BJ (cell line): ENCODE measurements at places on chromosomes 3 and 15.

GRCh38 chr15:64284042-64284441 lies 71.9 kb downstream of the CSNK1G1 start:
- DNase-seq, result no peak

GRCh38 chr15:59205839-59206622 lies 612 bp upstream of the LDHAL6B start:
- DNase-seq, result no peak

- DNase-seq, result no peak
Observed at GRCh38 chr3:195221876-195222617, 48.9 kb downstream of the XXYLT1 start.

DNA sequence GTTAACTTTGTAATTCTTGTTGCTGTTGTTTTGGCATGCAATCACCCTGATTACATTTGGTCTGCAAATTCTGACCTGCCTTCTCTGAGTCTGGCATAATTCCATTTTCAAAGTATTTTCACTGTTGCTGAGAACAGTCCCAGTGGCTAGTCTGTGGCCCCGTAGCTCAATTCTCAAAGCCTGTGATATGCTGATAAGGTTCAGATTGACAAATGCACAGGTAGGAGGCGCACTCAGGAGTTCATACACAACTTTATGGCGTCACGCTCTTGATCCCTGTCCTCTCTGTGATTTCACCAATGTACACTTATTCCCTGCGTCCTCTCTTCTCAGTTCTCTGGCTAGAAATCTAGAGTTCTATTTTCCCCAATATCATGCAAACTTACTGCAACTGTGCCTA lies 376.6 kb upstream of the SLCO3A1 start:
- no peak for DNase-seq

GRCh38 chr3:115321400-115321805 lies 174.3 kb upstream of the ZBTB20 start:
- DNase-seq, result peak; percentile 58

DNA sequence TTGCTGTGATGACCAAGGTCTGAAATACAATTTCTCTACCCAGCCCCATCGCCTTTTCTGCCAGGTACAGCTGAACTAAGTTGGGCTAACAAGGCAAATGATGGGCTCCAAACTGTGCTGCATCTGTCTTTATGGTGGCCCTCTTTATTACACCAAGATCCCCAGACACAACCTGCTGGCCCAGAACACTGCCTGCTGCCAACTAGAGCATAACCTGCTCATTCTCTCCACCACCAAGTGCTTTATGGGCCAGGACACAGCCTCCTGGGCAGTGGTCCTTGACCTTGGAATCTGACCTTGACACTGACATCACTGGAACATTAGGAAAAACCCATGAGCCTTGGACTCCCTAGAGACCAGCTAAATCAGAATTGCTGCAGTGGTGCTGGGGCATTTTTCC lies 3.3 kb downstream of the LINS1 start:
- no peak for DNase-seq

- DNase-seq, result no peak
Observed at GRCh38 chr3:192090586-192090985, 629.6 kb downstream of the PYDC2 start.

- DNase-seq, result no peak
Observed at GRCh38 chr3:188077160-188077799, 76.7 kb upstream of the LPP start.

GRCh38 chr3:4466741-4467521 lies at the start of gene SUMF1:
SUMF1 (minus strand) TSS chr3:4467269; CDS start chr3:4467245, 24 bp downstream.
- DNase-seq, result peak; percentile 17

- DNase-seq, result no peak
Observed at GRCh38 chr3:197791892-197792647, 1.0 kb downstream of the LRCH3 start.

DNA sequence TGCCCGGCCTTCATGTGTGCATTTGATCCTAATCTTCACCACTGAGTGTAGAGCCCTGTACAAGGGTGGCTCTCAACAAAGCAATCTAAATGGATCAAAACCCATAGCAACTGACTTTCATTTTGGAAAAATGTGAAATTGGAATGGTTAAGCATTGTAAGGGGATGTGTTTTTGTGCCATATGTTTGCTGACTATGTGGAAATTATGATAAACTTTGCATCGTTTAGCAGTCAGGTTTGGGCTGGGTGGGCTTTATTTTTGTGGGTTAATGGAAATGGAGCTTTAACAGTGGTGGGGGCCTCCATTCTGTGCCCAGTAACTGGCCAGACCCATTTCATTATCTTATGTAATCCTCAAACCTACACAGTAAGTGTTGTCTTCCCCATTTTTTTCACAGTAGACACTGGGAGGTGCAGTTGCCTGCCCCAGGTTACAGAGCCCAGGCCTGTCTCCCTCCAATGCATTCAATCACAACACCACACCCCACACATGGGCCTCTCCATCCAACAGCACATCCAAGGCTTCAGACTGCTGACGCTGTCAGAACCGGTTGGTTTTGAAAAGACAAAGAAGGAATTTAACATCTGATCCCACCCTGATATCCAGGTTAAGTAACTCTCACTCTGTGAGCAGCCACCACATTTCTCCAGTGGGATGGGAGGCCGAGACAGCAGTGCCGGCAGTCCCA lies 136.3 kb upstream of the ABHD17C start:
- no peak for DNase-seq

- no peak for DNase-seq
Observed at GRCh38 chr15:41971895-41972252, 483 bp downstream of the EHD4 start.

- no peak for DNase-seq
Observed at GRCh38 chr15:61892140-61892539, 168.1 kb downstream of the VPS13C start.

DNA sequence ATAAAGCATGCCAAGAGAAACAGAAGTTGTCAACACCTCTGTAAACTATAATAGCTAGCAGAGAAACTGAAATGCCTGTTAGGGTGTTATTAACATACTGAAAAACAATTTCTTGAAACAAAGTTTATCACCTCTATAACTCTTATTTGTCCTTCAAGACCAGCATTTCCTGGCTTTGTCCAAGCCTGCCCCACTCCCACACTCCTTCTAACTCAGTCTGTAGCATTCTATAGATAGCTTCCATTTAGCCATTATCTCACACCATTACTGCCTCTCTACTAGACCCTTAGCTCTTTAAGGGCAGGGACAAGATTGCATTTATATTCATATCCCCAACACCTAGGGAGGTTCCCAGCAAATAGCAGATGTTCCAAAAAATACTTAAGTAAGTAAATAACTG lies 36.5 kb downstream of the GK5 start:
- DNase-seq, result no peak

- DNase-seq, result no peak
Observed at GRCh38 chr3:189531271-189531670, 99.9 kb upstream of the TP63 start.

DNA sequence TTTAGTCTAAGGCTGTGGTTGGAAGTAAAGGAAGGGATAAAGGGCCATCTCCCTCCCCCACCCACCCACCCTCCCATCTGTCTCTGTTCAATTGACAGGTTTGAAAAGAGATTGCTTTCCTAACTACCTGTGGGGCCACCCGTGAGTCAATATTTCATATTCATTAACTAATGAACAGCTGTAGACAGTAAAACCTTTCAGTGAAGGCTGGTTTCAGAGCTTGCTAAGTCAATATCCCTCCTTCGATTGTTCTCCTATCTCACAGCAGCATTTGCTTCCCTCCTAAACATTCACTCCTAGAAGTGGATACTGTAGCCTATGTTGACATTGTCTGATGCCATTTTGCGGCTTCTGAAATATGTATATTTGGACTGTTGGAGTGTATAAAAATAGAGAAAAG lies 85.9 kb upstream of the SYNPR start:
- no peak for DNase-seq

GRCh38 chr3:67522081-67522480 lies 132.3 kb downstream of the SUCLG2 start:
- no peak for DNase-seq

- DNase-seq, result peak; percentile 84
Observed at GRCh38 chr3:66076861-66077470, 38.2 kb upstream of the MAGI1 start.

- DNase-seq, result no peak
Observed at GRCh38 chr3:120436523-120437050, 14.2 kb downstream of the FSTL1 start.

- no peak for DNase-seq
Observed at GRCh38 chr3:64244011-64244942, 19.0 kb upstream of the PRICKLE2 start.

DNA sequence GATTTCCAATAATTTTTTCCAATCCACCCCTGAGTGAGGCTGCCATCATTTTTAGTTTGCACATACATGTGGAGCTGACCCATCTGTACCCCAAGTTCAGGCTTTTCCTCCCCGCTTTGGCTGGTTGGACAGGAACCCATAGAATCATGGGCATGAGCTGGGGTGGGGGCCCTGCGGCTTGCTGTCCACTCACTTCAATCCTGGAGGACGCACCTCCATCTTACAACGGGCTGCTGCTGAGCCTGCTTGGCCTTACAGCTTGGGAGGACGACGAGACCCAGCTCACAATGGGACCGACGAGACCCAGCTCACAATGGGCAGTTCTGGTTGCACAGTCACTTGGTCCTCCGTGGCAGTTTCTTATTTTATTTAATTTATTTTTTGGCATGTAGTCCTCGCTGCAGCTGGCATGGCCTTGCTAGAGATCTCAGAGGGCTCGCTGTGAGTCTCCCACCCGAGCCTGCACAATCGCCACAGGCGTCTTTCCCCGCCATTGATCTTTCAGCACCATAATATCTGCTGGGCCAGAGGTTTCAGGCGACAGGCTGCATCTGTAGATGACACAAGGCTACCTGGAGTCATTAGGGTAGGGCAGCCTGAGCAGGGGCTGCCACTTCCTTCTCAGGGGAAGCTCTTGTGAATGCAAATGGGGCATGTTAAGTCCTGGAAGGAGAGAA lies 19.6 kb upstream of the EPHB3 start:
- DNase-seq, result no peak

- no peak for DNase-seq
Observed at GRCh38 chr3:182692021-182692420, 101.3 kb upstream of the ATP11B start.

GRCh38 chr15:92570391-92570790 lies 85.2 kb downstream of the FAM174B start:
- DNase-seq, result no peak

GRCh38 chr3:127702151-127702578 lies 29.4 kb downstream of the ABTB1 start:
- no peak for DNase-seq

DNA sequence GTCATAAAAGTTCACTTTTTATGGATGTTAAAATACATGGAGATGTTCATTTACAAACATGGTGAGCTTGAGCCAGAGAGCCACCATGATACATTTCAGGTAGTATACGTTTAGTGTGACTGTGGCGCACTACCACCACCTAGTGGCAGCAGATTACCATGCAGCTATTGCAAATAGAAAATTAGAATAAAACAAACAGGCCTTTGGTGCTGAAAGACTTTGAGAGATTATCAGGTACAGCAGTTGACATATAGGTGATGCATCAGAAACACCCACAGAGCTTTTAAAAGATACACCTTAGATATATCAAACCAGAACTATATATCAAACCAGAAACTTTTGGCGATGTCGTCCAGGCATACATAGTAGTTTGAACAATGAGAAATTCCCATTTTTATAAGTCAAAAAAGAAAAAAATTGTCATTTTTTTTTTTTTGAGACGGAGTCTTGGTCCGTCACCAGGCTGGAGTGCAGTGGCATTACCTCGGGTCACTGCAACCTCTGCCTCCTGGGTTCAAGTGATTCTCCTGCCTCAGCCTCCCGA lies 42.0 kb upstream of the ICE2 start:
- no peak for DNase-seq

GRCh38 chr3:194486540-194487288 lies at the start of gene ATP13A3:
ATP13A3 (minus strand) TSS chr3:194487002; CDS start chr3:194462190, 24,812 bp downstream.
- DNase-seq, result no peak

DNA sequence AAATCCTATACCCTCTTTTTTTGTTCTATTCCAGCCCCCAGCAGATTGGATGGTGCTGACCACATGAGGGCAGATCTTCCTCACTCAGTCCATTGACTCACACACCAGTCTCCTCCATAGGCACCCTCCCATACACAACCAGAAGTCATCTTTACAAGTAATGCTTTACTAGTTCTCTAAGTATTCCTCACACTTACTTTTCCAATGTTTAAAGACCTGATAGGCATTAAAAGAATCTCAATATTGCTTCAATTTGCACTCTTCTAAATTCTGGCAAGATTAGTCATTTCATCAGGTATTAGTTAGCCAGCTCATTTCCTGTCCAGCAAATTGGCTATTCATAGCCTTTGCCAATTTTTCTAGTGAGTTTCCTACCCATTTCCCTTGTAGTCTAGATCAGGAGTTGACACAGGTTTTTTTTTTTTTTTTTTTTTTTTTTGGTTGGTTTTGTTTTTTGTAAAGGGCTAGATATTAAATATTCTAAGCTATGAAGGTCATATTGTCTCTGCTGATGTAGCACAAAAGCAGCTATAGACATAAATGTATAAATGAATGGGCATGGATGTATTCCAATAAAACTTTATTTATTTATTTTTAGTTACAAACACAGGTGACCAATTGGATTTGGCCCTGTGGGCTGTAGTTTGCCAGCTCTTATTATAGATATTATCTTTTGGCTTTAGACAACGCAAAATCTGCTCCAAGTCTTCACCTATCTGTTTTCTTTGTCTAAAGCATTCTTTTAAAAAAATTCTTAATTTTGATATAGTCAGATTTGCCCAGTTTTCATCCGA lies 76.1 kb downstream of the ABHD5 start:
- peak; percentile 53 for DNase-seq

GRCh38 chr3:38588371-38588971 lies 61.0 kb downstream of the SCN5A start:
- no peak for DNase-seq

- no peak for DNase-seq
Observed at GRCh38 chr15:64930778-64931371, 19.2 kb downstream of the ANKDD1A start.

GRCh38 chr3:151109286-151109800 lies 23.9 kb downstream of the MED12L start:
- DNase-seq, result no peak

DNA sequence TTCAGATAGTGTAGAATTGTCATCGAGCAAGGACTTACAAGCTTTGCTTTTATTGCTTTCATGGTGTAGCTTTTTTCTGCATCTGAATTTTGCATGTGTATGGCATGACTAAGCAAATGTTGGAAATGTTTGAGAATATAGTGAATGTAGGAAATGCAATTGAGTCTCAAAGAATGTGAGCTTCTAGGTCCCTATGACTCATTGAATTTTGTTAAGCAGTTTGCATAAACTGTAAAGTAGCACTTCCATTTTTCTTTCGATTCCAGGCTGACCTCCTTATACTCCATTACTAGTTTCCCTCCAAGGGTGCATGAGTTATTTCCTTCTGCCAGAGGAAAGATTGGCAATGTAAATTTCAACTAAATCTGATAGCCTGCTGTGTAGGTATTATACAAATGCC lies 619.2 kb downstream of the DIPK2A start:
- DNase-seq, result peak; percentile 70

DNA sequence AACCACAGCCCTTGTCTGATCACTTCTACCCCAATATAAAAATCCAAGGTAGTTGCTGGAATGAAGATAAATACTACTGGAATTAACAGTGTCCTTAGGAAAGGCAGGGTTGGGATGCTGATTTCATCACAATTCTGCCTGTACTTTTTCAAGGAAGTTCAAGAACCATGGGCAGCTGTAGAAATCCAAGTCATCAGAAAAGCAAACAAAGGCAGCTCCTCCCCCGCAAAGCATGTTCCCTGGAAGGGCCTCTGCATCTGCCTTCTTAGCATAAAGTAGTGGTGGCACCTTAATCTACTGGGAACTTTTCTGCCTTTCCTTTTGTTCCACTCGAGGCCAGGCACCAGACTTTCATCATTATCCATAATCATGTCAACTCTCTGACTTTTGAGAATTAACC lies 54.4 kb downstream of the ERC2 start:
- DNase-seq, result no peak

GRCh38 chr15:83694015-83694414 lies 40.1 kb downstream of the ADAMTSL3 start:
- no peak for DNase-seq
